PC-9 (cell line): ENCODE measurements at places on chromosomes 12 and 14. TPM values are rescaled to one million over a fixed set of nuclear protein-coding genes. Genes with fewer than 3 reads are reported as not detected.

LBHD2 gene
- 0.52 and 0.78 TPM in 2 replicates for total RNA-seq

DNA sequence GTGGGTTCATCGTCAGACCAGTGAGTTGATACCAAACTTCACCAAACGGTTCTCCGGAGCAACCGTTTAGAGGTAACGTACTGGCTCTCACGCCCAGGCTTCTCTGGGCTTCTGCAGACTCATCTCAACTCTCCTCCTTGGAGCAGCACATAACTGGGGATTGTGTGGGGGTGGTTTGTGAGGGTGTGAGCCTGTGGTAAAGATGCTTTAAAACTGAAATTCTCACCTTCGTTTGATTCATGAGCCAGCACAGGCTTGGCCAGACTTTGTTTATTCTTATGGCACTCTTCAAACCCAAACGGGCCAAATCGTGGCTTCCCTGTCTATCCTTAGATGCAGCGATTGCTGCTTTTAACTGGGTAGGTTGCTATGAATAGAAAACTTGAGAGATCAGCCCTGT lies 121.3 kb downstream of the SAMD4A start:
- H3K27ac ChIP-seq = no peak overlapping the region
- H3K4me3 ChIP-seq = no peak overlapping the region
- no peak for DNase-seq
- no peaks in the 10 kb centered on the region for H3K27me3 ChIP-seq

DNA sequence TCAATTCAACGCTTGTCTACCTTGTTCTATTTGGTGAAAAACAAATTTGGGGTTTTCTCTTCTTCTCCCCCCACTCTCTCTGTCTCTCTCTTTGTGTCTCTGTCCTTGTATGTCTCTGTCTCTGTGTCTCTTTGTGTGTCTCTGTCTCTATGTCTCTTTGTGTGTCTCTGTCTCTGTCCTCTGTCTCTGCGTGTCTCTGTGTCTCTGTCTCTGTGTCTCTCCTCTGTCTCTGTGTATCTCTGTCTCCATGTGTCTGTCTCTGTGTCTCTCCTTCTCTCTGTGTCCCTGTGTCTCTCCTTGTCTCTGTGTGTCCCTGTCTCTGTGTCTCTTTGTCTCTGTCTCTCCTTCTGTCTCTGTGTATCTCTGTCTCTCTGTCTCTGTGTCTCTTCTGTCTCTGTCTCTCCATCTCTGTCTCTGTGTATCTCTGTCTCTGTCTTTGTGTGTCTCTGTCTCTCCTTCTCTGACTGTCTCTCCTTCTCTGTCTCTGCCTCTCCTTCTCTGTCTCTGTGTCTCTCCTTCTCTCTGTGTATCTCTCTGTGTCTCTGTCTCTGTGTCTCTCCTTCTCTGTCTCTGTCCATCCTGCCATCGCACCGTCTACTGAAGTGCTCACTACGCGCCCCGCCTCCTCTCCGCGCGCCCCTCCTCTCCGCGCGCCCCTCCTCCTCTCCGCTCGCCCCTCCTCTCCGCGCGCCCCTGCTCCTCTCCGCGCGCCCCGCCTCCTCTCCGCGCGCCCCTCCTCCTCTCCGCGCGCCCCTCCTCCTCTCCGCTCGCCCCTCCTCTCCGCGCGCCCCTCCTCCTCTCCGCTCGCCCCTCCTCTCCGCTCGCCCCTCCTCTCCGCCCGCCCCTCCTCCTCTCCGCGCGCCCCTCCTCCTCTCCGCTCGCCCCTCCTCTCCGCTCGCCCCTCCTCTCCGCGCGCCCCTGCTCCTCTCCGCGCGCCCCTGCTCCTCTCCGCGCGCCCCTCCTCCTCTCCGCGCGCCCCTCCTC lies 12.8 kb downstream of the LRCOL1 start:
- no peaks in the 10 kb centered on the region for H3K36me3 ChIP-seq
- no peak overlapping the region for H3K27ac ChIP-seq
- H3K4me3 ChIP-seq = peak overlapping the region; percentile 48; the same call in 1 of the 2 replicates
- H3K27me3 ChIP-seq = peaks cover 29% of the 10 kb centered on the region

L2HGDH gene
- total RNA-seq = 15.5 and 18.6 TPM in 2 replicates

DNA sequence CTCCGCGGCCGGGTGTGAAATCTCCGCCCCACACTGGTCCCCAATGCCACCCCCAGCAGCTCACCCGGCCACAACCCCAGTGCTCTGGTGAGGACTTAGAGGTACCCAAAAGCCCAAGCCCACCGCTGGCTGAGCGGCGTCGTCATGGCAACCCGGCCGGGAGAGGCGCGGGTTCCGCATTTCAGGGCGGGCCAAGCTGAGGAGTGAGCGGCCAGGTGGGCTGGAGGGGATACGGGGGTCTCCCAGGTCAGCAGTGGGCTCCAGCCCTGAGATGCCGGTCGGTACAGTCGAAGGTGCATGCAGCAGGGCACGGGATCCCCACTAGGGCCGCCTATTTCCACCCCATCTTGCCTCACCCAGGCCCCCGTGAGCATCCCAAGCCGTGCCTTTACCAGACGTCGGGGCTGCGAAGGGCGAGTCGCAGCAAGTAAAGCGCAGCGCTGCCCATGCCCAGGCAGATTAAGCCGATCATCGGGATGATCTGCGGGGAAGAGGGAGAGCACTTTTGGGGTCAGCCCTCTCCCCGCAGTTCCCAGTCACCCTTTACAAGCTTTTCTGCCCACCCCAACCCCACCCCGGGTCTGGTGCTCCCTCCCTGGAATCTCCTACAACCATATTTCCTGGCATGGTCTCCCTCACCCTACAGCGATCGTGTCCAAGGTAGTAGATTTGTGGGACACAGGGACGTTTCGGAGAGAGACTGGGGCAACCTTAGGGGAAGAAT lies 6.9 kb downstream of the SHMT2 start:
- no peak overlapping the region for H3K27ac ChIP-seq
- peaks cover 17% of the 10 kb centered on the region for H3K4me1 ChIP-seq
- peaks cover 33% of the 10 kb centered on the region for H3K36me3 ChIP-seq
- H3K27me3 ChIP-seq = peaks cover 18% of the 10 kb centered on the region
